ENCODE measurements at places on chromosomes 1 and 21.

DNA sequence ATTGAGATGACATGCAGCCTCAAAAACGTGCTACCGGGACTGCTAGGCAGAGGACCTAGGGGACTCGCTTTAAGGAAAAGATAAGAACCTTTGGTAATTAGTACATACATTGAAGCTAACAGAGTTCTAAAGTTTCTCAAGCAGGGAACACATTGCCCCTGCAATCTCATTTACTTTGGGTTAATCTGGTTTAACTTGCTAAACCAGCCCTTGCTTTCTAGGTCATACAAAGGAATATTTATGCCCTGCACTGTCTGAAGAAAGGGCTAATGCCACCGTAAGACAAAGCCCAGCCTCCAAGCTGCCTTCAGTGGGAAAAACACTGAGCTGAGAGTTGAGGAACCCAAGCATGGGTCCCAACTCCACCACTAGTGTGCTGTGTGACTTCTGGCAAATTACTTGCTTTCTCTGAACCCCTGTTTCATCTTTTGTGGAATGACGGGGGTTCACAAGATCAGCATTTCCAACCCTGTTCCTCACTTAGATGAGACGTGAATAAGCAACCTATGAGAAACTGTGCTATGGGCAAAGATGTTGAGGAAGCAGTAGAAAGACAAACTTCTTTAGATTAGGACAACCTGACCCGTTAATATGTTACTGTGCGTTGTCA is 66.3 kb downstream of the VWA5B1 start:
- DNase-seq: no peak

GRCh38 chr1:100100202-100100601 is 32.5 kb downstream of the SASS6 start:
- no peak for DNase-seq

DNA sequence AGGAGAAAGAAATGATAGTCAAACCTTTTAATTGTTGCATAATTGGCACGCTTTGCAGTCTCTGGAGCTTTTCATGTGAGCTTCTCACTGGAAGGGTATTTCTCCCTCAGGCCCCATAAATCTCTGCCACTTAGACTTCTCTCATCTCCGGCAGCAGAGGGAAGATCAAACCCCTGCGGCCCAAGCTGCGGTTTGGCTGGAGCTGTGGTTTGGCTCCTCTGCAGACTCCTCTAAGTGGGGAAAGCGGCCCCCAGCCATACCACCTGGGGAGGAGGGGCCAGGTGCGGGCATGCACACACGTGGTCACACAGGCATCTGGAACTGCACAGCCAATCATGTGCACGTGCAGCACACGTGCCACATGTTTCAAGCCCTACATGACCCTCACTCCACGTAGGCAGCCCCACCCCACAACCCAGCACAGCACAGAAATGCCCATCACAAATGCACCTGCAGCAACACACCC is 58.3 kb downstream of the UBE2T start:
- no peak for DNase-seq

GRCh38 chr1:199113265-199113869 is 474.5 kb downstream of the PTPRC start:
- DNase-seq: peak; percentile 11

DNA sequence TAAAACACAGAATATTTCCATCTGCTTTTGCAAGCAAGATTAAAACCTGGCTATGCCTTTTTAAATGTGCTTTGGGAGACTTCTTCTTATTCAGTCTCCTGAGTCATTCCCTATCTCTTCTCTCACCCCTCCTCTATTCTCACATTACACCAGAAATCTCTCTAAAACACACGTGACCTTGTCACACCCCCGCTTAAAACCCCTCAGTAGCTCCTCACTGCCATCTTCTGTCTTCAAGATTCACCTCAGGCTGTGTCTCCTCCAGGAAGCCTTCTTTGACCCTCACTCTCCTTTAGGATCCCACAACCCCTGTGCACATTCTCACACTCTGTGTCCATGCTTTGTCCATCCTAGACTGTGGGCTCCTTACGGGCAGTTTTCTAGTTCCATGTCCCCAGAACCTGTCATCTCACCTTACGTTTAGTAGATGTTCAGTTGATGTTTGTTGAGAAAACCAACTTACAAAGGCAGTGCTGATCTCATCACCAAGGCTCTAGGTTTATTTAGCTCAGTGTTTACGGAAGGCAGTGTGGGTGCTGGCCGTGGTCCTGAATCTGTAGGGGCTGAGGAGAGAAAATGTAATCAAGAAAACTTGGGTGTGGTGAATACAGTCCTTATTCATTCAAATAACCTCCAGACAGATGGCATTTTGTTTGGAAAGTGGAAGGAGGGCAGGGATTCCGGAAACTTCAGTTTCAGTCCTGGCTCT is 143.5 kb downstream of the DMRTA2 start:
- no peak for DNase-seq

DNA sequence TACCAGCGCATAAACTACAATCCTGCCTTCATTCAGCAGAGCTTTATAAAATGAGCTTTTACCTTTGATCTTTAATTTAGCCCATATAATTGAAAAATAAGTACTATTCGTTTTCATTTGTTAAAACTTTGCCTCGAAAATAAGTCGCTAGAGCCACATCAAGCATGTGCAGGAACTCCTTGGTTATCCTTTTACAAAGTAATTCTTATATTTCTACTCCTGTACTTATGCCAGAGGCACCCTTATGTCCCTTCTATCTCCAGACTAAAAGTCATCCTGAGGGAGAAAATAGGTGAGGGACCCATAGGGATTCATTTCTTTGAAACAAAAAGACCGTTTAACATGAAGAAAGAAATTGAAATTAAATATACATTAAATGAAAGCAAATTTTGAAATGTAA is 278.2 kb upstream of the C1orf105 start:
- DNase-seq: no peak

- no peak for DNase-seq
Measured at GRCh38 chr1:197392541-197392940, 124.5 kb downstream of the CRB1 start.

DNA sequence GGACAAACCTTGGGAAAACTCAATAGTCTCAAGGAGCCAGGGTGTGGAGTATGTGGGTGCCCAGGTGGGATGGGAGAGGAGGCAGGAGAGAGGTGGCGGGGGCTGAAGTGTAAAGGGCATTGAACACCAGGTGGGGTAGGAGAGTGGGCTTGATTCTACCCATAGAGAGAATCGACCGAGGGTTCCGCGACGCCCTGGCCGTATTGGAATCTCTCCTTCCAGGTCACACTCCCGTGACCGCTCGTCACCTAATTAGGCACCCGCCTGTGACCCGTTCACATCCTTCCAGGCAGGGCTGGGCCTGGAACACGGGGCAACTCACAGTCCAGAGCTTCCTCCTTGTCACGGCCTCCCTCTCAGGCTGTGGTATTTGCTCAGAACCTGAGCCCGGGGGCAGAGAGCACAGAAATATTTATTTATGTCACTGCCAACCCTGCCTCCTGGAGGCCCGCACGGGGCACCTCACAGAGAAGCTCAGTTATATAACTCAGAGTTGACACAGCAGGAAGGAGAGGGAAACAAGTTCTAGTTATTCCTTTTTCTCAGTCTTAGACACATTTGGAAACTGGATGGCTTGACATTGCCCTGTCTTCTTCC is 12.0 kb downstream of the NCMAP start:
- DNase-seq: no peak

DNA sequence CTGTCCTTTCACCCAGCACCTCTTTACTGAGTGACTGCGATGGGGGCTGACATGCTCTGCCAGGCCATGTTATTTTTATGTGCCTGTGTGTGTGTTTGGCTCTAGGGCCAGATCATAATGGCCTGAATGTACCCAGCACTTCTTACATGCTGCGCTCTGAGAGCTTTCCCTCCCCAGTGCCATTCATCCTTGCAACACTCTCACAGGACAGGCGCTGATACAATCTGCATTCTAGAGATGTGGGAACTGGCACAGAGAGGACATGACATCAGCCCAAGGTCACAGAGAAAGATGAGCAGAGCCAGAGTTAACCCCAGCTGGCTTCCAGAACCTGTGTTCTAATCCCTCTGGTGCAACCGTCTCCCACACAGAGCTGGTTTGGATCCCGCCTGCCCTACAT is 54.5 kb downstream of the ARHGEF10L start:
- no peak for DNase-seq

GRCh38 chr1:99264201-99265021 is at the start of gene PLPPR4:
Gene PLPPR4 (plus strand): TSS chr1:99264492. CDS start chr1:99264594, 102 bp downstream.
- DNase-seq: no peak

- no peak for DNase-seq
Measured at GRCh38 chr1:92980732-92981647, 19.7 kb upstream of the DIPK1A start.

DNA sequence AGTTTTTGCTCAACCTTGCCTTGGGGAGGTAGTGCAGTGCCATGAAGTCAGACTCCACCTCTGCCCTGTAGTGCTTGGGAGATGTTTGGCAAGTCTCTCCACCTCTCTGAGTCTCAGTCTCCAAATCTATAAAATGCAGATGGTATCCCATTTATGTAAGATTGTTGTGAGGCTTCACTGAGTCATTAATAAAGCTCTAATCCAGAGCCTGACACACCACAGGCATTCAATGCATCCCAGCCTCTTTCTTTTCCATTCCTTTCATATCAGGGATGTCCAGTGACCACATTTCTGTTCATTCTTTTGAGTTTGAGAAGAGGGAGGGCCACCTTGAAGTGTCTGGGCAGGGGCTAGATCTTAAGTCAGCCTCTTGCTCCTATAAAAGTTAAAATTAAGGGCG is 37.6 kb upstream of the LMO4 start:
- DNase-seq: no peak

GRCh38 chr1:1206376-1206965 is at the start of gene TNFRSF18:
Gene TNFRSF18 (minus strand): TSS chr1:1206592. CDS start chr1:1206571, 21 bp downstream.
- DNase-seq: no peak

DNA sequence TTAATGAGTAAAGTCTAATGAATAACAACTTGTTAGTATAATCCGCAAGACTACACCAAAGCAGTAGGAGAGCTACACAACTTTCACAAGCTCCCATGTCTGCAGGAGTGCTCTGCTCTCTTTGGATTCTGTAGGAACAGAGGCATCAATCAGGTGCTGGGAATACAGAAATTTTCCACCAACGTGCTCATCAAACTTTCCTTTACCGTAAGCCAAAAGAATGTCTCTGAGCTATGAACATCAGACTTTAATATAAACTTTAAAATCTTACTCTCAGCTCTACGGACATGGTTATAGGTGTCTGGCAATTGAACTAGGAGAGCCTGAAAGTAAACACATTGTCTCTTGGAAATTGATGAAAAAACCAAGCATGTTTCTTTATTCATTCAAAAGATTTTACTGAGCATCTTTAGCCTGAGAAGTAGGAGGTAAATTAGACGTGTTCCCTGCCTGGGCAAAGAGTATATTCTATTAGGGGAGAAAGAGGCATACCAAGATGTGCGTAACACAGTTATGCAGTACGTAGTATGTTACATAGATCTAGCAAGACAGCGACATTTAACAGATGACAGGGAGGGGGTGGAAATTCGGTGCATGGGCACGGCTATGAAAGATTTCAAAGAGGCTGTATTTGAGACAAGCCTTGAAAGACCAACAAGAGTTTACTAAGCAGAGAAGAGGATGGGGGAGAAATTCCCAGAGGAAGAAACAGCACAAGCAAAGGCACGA is 85.2 kb downstream of the TM2D1 start:
- no peak for DNase-seq

- no peak for DNase-seq
Measured at GRCh38 chr1:116133696-116134475, 22.7 kb downstream of the MAB21L3 start.

DNA sequence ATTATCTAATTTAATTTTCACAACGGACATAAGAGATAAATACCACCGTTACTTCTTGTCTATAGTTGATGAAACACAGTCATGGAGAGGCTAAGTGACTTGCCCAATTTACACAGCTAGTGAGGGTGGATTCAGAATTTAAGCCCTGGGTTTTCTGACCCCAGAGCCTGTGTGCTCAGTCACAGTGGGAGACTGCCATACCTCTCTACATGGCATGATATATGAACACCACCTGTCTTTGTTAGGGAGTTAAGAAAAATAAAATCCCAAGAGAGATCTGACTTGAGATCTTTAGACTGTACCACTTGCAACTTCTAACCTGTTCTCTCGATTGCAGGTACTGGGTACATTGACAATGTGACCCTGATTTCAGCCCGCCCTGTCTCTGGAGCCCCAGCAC is 40.3 kb downstream of the LAMC2 start:
- DNase-seq: no peak

DNA sequence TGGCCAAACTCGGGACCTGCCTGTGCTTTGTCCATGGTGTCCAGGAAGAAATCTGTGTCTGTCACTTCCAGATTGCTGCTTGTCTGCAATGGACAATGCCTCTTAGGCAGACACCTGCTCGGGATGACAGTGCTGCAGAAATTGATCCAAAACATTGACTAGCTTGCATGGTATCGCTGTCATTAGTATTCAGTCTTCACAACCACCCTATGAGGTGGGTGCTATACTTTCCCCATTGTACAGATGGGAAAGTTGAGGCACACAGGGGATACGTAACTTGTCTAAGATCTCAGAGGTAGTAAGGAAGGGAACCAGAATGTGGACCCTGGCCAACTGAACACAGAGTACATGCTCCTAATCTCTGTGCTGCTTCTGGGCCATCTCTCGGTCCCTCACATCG is 138.7 kb downstream of the DHRS3 start:
- no peak for DNase-seq

DNA sequence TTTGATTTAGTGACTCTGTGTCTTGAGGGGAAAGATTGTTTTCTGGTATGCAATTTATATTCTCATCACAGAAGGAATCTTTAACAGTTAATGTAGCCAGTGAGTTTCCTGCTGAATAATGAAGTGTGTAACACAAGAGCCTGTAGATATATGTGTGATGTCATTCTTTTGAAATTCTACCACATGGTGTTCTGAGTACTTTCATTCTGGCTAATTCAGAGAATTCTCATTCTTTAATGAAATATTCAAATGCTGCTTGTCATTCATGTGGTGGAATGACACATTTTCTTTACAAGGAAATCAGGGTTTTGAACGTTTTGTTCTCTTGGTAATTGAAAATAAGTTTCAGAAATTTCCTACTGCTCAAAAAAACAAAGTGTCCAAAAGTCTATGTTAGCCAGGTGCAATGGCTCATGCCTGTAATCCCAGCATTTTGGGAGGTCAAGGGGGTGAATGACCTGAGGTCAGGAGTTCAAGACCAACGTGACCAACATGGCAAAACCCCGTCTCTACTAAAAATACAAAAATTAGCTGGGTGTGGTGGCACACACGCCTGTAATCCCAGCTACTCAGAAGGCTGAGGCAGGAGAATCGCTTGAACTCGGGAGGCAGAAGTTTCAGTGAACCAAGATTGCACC is 79.6 kb downstream of the MAP3K21 start:
- no peak for DNase-seq

DNA sequence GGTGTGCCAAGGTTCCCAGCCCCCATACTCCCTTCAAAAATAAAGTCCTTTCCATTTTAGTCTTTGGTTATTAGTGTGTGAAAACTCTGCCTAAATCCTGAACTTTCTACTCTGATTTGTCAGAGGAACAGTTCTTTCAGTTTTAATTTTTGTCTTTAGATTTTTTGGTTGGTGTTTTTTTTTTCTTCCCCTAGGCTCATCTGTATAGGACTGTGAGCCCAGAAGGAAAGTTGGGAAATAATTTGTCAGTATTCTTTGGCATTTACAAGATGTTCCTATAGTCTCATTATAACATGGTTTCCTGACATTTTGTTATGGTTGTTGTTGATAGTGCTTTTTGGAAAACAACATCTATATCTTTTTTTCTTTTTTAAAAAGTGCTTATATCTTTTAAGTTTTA is 38.0 kb downstream of the LAMC1 start:
- no peak for DNase-seq
